ENCODE measurements at places on chromosomes 13 and 19. TPM values are rescaled to one million over a fixed set of nuclear protein-coding genes. Genes with fewer than 3 reads are reported as not detected.

ZNF628 gene
- total RNA-seq = 6.2 TPM

MISP3 gene
- total RNA-seq = 0.80 TPM

- DNase-seq = no peak
Observed at GRCh38 chr19:3506384-3507340, 551 bp downstream of the FZR1 start.

DNA sequence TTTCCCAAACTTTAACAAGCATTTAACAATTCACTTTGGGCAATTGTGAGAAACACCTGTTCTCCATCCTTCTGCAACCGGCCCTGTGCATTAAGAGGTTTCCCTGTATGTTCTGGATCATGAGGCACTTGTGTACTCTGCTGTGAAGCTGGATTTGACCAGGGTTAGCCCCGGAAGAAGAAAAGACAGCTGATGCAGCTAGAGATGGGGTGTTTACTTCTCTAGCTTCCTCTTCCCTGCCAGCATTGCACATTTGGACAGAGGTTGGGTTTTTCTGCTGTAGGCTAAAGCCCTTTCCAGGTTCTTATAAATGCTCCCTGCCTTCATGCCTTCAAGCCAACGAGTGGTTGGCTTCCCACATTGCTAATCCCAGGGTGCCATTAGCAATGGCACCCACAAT, 20.9 kb downstream of the MBD3L2B start:
- no peak for DNase-seq

DNA sequence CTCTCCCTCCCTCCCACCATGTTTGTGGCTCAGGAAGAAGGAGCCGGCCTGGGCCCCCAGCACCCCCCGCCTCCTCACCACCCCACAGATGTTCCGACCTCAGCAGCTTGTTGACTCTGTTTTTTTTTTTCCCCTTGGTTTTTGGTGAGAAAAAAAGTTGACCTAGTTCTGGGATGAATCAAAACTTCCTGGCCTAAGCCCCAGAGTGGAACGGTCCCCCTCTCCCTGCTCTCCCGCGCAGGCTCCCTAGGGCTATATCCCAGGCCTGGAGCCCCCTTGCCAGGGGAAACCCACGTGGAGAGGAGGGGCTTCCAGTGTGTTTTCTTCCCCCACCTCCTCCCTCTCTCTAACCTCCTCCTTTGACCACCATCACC, 4.0 kb downstream of the COL5A3 start:
- no peak for DNase-seq
